ENCODE measurements at places on chromosomes 4 and X. TPM values are rescaled to one million over a fixed set of nuclear protein-coding genes. Genes with fewer than 3 reads are reported as not detected.

The GUCY1A1 gene
- total RNA-seq: not detected

The FREM3 gene
- not detected for total RNA-seq

The PARM1 gene
- total RNA-seq: 0.62 TPM

The IL1RAPL2 gene
- total RNA-seq: not detected

The RBMX2 gene
- total RNA-seq: 30.2 TPM

The RHOXF2 gene
- total RNA-seq: not detected

The SYP gene
- total RNA-seq: 3.1 TPM

The TCEANC gene
- total RNA-seq: 0.63 TPM

Measured in A549 treated with CpdA at 1 μM for 4 hours (cell line).